Regular cardiac myocyte (primary cell): ENCODE measurements at places on chromosomes 13 and 19. TPM values are rescaled to one million over a fixed set of nuclear protein-coding genes. Genes with fewer than 3 reads are reported as not detected.

The CEACAM6 gene
- total RNA-seq, result not detected in 2 replicates

The RGCC gene
- 1.3 and 2.3 TPM in 2 replicates for total RNA-seq

The CD22 gene
- 0.96 and 1.7 TPM in 2 replicates for total RNA-seq

The CCDC194 gene
- total RNA-seq, result not detected in 2 replicates

The STARD13 gene
- total RNA-seq, result 22.3 and 37.2 TPM in 2 replicates

The STAP2 gene
- total RNA-seq, result 2.3 and 5.6 TPM in 2 replicates
